ENCODE measurements at places on chromosomes 1 and 21.
A peak's percentile ranks its signal among the peaks of the same experiment; 100 is the strongest.

- no peak for DNase-seq
These were observed 3.5 kb upstream of the IGSF8 start for GRCh38 chr1:160101717-160102522.

GRCh38 chr1:58779059-58779754 is 4.6 kb downstream of the JUN start:
- peak; percentile 9 for DNase-seq

DNA sequence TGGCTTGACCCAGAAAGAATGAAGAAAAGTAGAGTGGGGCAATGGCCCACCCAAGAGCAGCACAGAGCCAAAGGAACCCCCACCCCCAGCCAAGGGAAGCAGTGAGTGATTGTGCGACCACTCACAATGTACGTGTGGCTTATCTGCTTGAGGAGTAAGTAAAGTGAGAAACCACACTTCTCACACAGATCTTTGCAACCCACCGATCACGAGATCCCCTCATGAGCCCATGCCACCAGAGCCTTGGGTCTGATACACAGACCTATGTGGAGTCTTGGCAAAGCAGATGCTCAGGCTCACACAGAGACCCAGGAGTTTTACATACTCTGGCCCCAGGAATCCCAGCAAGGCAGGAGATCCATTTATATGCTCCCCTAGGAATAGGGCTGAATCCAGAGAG is 14.0 kb upstream of the SLC9C2 start:
- DNase-seq: no peak

DNA sequence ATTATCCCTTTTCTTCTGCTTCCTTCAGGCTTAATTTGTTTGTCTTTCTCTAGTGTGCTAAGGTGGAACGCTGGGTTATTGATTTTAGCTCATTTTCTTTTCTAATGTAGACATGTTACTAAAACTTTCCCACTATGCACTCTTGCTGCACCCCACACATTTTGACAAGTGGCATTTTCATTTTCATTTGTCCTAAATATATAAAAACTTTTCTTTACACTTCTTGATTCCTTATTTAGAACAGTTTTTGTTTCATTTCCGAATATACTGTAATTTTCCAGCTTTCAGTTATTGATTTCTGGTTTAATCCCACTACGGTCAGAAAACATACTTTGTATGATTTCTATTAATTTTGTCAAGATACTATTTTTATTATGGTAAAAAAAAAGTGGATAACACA is 25.3 kb downstream of the SH3BP5L start:
- no peak for DNase-seq

- no peak for DNase-seq
These were observed 692.0 kb downstream of the NCAM2 start for GRCh38 chr21:21690068-21690665.

- peak; percentile 48 for DNase-seq
These were observed 132.7 kb downstream of the PLPPR4 start for GRCh38 chr1:99397029-99397428.

- peak; percentile 79 for DNase-seq
These were observed at the start of gene TFAP2E for GRCh38 chr1:35573198-35574124. Gene TFAP2E, plus strand, starts transcription at chr1:35573314. Its CDS starts 264 bp downstream, at chr1:35573578.

DNA sequence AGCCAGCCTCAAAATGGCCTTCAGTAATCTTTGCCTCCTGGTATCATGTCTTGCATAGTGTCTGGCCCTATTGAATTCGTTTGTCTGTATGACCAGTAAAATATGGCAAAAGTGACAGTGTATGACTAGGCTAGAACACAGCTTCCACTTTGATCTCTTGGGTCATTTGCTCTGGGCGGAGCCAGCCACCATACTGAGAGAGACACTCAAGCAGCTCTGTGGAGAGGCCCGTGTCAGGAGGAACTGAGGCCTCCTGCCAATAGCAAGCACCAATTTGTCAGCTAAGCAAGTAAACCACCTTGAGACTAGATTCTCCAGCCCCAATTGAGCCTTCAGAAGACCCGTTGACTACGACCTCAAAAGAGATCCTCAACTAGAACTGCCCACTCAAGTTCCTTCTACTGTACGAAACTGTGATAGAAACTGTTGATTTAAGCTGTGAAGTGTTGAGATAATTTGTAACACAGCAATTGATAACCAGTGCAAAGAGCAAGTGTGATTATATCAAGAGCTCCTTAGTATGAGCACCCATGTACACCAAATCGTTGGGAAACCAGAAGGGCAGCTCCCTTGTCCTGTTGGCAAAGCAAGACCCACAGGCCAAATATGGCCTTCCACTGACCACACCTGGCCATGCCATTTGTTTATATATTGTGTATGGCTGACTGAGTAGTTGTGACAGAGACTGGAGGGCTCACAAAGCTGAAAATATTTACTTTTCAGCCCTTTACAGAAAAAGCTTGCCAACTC is 52.7 kb upstream of the SERBP1 start:
- DNase-seq: no peak

GRCh38 chr1:32411261-32411660 is 17.0 kb upstream of the BSDC1 start:
- no peak for DNase-seq

DNA sequence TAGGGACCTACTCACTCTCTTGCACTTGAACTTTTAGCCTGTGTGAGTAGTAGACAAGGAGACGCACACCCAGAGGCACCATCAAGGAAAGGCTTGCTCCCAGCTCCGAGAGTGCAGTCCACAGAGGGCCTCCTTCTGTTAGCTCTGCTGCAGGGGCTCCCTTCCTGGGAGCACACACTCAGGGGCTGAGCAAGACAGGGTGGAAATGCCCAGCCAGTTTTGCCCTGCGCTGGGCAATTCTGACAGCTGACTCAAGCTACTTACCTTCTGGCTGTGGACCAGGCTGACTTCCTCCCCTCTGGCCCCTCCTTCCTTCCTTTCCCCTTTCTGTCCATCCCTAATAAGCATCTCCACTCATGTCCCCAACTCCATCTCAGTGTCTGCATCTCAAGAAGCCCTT is 449.1 kb downstream of the PTPRU start:
- DNase-seq: no peak

DNA sequence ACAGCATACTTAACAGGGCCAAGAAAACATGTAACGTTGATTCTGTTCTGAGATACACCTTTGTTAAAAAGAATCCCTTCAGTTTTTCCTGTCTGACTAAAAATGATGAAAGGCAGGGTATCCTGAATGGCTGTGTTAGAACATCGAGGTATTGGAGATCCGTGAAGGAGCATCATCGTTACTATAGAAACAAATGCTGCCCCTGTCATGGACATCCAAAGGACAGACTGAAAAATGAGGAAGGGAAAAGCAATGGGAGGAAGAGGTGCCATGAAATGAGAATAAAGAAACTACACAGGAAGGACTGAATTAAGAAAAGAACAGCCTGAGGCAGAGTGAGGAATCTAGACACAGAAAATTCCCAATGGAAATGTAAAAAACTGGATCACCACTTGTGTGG is 257.9 kb downstream of the PDE4B start:
- DNase-seq: no peak

- DNase-seq: no peak
These were observed 415.7 kb downstream of the PTPRU start for GRCh38 chr1:29651684-29652665.

DNA sequence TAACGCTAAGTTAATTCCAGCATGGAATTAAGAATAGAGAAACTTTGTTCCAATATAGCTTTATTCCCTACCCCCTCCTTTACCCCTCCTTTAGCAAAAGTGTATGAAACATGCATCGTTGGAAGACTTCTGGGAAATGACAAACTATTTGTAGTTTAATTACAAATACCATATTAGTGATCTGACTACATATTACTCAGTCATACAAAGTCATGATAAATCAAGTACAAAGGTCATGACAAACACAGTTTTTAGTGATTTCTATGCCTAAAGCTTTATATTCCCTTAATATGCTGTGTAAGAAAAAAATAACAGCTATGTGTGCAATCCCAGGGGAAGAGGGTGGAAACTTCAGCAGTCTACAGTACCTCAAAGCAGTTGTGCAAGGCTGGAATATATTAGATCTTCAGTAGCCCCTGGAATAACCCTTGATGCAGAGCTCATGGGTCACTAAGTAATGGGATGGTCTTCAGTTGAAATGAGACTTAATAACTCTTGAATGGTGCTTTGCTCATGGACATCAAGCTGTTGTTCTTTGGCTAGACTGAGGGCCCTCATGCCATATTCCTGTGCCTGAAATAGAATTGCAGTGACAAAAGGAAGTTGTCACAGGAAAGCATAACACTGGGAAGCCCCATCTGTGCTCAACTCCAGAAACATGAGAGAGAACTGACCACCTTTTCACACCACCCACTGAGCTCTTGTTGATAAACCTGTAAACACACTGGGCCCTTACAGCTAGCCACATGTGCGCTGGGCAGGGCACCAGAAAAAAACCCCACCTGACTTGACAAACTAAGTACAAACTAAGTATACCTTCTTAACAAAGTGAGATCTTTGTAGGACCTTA is 25.3 kb downstream of the ZMYND12 start:
- no peak for DNase-seq

GRCh38 chr1:156911577-156912298 is 8.7 kb upstream of the LRRC71 start:
- no peak for DNase-seq

- peak; percentile 52 for DNase-seq
These were observed 34.9 kb downstream of the CDC14A start for GRCh38 chr1:100387209-100387608.

DNA sequence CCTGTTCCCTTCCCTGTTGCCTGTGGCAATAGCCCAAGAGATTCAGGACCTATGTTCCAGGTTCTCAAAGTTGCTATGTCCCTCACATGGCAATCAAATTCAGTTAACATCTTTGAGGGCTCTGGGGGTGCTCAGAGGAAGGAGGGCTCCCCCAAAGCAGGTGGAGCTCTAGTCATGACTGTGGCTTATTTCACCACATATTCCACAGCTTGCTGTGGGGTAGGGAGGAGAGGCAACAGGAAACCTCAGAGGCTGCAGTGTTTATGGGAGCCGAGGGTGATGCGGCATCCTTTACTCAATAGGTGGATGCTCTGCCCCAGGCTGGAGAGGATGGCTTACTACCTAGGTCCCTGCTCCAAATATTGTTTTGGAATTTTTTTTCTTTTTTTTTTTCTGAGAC is 1.2 kb upstream of the MKNK1 start:
- no peak for DNase-seq

All from GM23338 (cell line).